SJSA1 (cell line): ENCODE measurements at places on chromosomes 6 and 20.

GRCh38 chr20:6014017-6014416, 39.8 kb downstream of the LRRN4 start:
- DNase-seq, result no peak

GRCh38 chr20:13453367-13453766, 185.4 kb downstream of the TASP1 start:
- DNase-seq, result no peak

DNA sequence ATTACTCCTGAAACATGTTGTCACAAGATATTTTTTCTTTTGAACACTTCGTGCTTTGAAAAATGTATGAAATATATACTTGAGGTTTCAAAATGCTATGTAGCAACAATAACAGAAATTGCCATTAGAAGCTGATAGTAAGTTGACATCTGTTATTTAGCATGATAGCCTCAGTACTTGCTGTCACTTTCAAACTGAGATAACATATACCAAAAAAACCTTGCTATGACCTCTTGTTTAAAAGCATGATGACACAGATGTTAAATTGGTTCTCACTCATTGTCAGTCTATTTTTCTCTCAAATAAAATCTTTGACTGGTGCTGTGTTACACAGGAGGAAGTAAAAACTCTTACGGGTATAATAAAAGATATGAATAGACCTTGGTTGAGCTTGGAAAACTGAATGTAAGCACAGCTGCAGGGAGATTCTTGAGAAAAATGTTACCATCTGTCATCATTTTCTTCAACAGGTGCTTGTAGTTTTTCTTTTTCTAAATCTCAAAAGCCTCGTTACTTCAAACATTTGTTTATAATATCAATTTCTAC, 18.6 kb downstream of the MOXD1 start:
- DNase-seq, result no peak

DNA sequence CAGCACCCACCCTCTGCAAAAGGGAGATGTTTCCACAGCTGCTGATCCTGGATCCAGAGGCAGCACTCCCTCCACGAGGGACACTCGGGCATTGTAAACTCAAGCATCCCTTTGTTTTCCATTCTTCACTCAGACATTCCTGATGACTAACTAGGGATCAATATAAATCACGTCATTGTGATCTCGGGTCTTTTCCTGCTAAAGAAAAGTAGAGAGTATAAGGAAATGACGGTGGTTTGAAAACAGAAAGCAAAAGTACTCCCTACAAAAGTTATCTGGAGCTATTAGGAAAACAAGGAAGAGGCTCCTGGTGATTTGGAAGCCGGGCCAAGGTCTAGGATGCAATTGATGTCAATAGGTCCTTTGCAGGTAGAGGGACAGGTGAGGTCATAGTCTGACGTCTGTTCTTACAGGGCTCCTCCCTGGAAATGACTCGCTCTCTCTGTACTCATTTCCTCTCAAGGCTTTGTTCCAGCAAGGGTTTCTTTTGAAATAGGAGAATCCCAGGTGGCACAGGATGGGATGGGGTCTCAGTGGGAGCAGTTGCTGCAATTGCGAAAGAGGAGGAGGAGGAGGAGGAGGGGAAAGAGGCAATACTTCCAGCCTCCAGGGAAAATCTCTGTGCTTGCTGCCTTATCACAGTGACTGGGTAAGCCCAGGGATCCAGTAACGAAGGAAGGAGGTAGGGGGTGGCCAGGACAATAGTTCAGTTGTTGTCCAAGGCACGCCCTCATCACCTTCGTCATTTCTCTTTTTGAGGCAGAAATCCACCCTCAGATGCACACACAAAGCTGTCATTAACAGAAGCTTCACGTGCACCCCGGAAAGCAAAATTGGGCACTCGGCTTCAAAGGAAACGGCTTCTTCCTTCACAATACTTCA, 222.8 kb downstream of the LY86 start:
- peak; percentile 71 for DNase-seq

GRCh38 chr6:136764517-136764993, 27.7 kb downstream of the MAP3K5 start:
- DNase-seq, result no peak

GRCh38 chr6:12467706-12468670, 177.8 kb downstream of the EDN1 start:
- DNase-seq, result no peak

DNA sequence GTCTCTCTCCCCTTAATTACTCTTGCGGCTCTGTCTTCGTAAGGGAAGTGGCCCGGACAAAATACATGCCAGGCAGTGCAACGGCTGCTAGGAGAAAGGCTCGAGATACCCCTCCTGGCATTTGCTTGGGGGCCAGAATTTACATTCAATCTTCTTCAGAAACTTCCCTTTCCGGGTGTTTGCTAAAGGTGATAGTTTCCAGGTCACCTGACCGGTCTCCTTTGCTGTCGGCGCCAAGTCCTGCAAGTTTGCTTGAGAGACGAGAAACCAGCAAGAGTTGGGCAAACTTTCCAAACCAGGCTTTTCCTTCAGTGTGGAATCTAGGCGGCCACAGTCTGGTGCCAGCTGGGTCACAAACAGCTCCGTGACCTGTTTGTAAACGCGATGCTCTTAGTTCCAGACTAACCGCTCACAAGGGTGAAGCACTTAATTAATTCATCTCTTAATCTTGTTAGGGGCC, 563 bp upstream of the SRSF3 start:
- DNase-seq, result no peak

DNA sequence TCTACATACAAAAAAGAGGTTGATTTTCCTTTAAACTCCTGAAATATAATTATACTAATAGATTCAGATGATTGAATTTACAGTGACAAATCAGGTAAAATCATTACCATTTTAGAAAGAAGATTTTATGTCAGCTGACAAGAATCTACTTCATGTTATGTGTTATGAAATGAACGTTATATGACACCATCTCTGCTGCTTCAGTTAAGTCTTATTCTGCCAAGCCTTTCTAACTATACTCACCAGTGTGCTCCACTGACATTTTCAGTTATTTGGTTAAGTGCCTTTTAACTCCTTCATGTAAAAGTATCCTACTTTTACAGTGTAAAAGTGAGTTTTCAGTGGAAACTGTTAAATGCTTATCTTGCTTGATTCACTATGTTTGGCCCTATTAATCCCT, 80.4 kb downstream of the RWDD2A start:
- no peak for DNase-seq

DNA sequence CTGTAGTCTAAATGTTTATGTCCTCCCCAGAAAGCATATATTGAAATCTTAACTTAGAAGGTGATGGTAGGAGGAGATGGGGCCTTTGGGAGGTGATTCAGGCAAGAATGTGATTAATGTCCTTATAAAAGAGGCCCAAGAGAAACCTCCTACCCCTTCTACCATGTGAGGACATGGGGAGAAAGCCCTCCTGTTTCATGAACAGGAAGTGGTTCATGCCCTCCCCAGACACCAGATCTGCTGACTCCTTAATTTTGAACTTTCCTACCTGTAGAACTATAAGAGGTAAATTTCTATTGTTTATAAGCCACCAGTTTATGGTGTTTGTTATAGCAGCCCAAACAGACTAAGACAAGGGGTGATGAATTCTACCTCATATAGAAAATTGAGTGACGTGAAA, 8.7 kb upstream of the ECT2L start:
- no peak for DNase-seq

DNA sequence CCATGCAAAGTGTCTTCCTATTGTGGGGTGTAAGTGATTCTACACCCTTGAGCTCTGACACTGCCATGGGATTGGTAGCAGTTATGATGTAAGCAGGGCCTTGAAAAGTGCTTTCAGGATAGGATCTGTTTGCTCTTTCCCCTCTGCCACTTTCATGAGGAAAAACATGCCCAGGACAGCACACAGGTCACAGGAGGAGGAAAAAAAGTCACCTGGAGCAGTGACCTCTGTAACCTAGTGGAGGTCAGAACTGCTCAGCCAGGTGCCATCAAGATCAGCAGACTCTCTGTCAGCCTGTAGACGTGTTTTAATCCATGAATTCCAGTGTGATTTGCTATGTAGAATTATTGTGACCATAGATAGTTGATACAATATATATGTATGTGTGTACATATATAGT, 92.7 kb upstream of the BMP2 start:
- DNase-seq, result no peak

- peak; percentile 61 for DNase-seq
These were observed 24.6 kb downstream of the RIPOR2 start for GRCh38 chr6:24910961-24911725.

DNA sequence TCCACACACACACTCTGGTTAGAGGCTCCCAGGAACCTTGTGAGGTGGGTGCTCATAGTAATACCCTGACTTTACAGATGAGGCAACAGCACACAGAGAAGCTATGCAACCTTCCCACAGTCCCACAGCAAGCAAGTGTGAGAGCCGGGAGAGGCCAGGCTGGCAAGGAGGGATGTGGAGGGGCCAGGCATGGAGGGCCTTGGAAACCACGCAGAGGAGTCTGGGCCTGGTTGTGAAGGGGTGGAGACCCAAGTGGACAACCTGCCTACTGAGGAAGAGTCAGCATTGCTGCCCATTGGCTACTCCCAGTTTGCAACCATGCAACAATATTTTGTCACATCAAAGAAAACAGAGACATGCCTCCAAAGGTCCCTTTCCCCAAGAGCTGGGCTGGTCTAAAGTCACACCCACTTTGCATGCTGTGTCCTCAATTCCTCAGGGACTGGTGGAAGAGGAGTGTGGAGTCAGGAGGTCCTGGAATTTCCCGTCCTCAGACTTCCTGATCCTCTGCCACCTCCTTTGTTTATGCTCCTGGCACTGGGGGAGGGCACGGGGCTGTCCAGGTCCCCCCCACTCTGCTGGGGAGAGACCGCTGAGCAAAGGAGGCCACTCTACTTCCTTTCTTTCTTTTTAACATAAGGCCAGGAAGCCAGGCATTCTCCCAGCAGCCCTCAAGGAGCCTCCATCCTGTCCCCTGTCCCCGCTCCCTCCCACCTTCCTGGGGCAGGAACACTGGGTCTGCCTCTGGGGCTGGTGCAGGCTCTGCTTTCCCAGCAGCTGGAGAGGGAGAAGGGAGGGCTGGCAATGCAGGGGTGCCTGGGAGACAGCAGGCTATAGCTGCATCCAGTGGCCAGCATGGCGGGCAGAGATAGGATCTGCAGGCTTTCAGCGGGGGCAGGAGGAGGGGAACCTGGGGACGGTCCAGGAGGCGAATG, 68.3 kb downstream of the NOL4L start:
- peak; percentile 63 for DNase-seq

GRCh38 chr6:69795469-69796072, 1.2 kb downstream of the LMBRD1 start:
- DNase-seq, result no peak

GRCh38 chr6:40877362-40877761, 161.7 kb downstream of the UNC5CL start:
- no peak for DNase-seq

DNA sequence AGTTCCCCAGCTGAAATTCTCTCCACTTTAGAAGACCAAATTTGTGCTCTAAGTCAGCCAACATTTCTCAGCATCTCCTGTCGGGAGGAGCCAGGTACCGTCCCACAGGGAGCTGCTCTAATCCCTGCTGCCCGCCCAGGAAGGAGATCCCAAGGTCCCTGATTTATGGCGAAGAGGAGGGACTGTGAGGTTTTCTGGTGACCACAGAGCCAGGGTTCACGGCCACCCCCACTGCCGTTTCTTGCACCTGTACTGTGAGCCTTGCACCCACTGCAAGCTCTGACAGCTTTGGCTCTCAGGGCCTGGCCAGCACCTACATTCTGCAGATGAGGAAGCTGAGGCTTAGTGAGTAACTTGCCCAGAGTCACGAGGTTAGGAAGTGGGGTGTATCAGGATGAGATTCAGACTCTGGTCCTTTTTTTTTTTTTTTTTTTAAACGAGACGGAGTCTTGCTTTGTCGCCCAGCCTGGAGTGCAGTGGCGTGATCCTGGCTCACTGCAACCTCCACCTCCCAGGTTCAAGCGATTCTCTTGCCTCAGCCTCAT, 34.9 kb downstream of the FOXC1 start:
- DNase-seq, result no peak

DNA sequence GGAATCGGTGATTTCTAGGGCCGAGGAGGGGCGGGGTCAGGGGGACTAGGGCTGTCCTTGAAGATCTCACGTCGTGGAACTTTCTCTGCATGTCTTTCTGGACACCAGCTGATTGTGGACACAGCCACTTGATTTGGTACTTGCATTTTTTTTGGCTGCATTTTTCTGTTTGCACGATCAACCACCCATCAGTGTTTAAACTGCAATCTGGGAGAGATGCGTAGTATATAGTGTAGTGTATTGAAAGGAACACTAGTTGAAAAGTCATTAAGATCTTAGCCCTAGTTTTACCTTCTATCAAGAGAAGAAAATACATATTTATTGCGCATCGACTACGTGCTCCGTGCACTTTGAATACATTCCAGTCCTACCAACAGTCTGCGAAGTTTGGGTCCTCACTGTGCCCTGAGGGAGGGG, 657 bp downstream of the NT5DC1 start:
- no peak for DNase-seq

GRCh38 chr20:32547753-32548034, 37.4 kb downstream of the NOL4L start:
- DNase-seq, result no peak

DNA sequence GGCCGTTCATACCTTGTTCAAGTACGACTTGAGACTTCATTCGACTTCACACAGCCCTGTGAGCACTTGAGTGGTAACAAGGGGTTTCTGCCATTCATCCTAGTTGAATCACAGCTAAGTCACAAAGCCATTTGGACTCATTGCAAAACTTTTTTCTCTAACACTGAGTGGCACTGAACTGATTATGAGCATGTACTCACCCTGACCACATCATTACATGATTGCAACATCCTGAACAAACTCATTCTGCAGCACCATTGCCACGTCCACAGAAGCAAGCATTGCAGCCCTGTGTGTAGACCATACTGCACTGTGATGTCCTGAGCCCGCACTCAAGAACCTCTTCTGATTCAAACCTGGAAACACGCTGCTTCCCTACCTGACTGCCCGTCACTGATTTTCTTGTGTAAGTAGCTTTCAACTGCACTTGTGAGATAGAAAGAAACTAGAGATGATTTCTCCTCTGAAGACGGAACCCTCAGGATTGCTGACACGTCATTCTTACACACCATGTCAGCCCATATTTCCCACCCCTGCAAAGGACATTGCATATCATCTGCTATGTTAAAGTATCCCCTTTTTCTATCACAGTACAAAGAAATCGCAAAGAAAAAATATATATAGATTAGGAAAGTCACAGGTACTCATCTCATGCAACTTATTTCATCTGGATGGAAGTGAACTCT, 81.6 kb downstream of the C6orf118 start:
- no peak for DNase-seq

DNA sequence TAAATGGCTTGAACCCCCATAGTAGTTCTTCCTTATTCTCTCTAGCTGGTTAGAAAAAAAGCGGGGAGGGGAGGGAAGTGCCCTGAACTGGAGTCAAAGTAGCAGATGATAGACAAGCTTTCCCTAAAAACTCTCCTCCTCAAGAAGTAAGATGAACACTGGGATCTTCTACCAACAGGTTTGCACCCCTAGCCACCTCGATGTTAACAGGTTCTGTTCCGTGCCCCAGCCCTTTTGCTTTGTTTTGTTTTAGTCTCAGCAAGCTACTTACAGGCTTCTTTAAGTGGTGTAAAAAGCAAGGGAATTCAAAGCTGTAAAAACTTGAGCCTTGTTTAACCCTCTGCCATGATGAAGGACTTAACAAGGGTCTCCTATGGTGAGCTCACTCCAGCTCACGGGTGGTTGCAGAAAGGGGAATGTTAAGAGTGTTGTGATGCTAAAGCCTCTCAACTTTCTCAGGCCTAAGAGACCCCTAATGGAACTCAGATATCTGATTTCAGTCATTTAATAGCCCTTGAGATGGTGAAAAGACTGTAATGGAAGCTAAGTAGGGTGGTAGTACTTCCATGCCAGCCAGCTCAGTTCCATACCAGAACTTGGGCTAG, 106.0 kb downstream of the FOXO3 start:
- no peak for DNase-seq

- no peak for DNase-seq
These were observed 84.3 kb upstream of the MEI4 start for GRCh38 chr6:77568570-77568969.
